ENCODE measurements at places on chromosomes 11 and 22.

GRCh38 chr11:65899356-65900124 lies 648 bp downstream of the FOSL1 start:
- DNase-seq, result no peak

GRCh38 chr11:9568854-9569587 lies 4.4 kb upstream of the WEE1 start:
- DNase-seq, result no peak

- DNase-seq, result no peak
Observed at GRCh38 chr11:22407921-22408320, 69.7 kb downstream of the SLC17A6 start.

DNA sequence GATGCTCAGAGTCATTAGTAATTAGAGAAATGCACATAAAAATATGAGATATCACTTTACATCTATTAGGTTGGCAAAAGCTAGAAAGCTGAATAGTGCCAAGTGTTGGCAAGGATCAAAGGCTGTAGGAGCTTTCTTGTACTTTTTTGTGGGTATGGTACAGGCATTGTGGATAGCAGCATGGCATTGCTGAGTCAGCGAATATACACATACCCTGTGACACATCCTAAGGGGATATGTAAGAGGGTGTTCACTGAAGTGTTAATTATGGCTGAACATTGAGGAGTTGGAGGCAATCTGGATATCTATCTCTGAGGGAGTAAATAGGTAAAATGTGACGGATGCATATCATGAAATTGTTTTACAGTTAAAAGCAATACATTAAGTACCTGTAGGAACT lies 27.0 kb upstream of the IL18BP start:
- no peak for DNase-seq

DNA sequence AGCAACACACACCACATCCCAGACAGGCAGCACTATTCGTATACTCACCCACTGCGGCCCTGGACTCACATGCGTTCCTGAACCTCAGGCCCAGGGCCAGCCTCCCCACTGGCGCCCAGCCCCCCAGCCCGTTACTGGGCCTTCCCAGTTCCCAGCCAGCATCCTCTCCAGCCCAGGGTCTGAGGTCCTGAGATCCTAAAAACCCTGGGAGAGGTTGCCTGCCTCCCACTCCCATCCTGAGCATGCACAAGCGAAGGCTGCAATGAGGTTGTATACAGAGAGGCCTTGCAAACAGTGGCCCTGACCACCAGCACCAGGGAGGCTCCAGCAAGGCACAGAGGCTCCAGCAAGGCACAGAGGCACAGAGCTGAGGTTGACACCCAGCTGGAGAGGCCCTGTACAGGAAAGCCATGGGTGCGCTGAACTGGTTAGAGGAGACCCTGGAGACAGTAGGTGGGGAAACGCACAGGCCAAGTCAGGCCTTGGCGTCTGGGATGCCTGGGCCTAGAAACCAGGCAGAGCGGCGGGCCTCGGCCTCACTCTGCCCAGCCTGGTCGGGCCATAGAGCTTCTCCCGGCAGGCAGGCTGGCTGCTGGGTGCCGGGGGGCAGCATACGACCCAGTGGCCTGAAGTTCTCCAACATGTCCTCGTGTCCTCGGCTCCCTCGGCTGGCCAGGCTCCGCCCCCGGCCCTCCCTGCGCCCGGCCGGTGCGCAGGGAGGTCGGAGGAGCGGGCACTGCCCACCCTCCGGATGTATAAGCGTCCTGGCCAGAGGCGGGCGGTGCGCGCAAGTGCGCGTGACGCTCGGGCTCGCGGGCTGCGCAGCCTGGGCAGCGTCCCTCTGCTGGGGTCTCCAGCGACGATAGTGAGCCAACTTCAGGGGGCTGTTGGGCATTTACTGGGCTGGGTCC lies 2.3 kb upstream of the TBX1 start:
- no peak for DNase-seq

DNA sequence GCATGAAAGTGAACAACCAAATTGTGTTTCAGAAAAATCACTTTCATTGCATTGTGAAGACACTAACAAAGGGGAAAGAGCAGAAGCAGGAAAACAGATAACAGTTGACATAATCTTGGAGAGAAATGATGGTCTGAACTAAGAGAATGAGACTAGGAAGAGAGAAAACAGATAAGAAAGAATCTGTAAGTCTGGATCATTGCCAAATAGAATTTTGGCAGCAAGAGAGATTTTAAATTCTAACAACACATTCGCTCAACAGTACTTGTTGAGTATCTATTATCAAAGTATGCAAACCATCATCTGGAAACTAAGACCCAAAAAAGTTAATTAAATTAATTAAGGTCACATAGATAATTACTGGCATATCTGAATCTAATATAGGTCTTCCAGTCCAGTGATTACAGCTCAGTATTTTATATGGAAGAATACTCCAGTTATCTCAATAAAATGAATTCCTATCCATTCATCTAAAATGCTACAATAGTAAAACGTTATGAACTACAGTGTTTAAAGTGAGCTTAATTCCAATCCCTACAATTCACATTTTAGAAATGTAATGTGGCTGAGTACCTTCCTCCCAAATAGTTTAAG lies 166.7 kb upstream of the FAT3 start:
- no peak for DNase-seq

GRCh38 chr11:33844236-33844635 lies 47.6 kb downstream of the LMO2 start:
- no peak for DNase-seq

Data from cortex of kidney (tissue), 1 donor.